ENCODE measurements at places on chromosomes 4 and X. TPM values are rescaled to one million over a fixed set of nuclear protein-coding genes. Genes with fewer than 3 reads are reported as not detected.

The FABP2 gene
- not detected for total RNA-seq

The GAGE13 gene
- not detected for total RNA-seq

The BEND4 gene
- not detected for total RNA-seq

The NLGN4X gene
- total RNA-seq: not detected

The TTC29 gene
- not detected for total RNA-seq

The NAT8L gene
- 0.30 TPM for total RNA-seq

The TNIP3 gene
- total RNA-seq: 2.8 TPM

The CETN2 gene
- total RNA-seq: 58.8 TPM

The PABPC4L gene
- total RNA-seq: 25.2 TPM

The PROM1 gene
- total RNA-seq: not detected

The SLITRK4 gene
- total RNA-seq: 3.6 TPM

The TMEM47 gene
- total RNA-seq: 40.6 TPM

The CYSLTR1 gene
- total RNA-seq: not detected
